ENCODE measurements at places on chromosomes 4 and X. TPM values are rescaled to one million over a fixed set of nuclear protein-coding genes. Genes with fewer than 3 reads are reported as not detected.
A peak's percentile ranks its signal among the peaks of the same experiment; 100 is the strongest.

- no peak for DNase-seq
These were observed 41.3 kb downstream of the BCOR start for GRCh38 chrX:40056420-40056819.

DNA sequence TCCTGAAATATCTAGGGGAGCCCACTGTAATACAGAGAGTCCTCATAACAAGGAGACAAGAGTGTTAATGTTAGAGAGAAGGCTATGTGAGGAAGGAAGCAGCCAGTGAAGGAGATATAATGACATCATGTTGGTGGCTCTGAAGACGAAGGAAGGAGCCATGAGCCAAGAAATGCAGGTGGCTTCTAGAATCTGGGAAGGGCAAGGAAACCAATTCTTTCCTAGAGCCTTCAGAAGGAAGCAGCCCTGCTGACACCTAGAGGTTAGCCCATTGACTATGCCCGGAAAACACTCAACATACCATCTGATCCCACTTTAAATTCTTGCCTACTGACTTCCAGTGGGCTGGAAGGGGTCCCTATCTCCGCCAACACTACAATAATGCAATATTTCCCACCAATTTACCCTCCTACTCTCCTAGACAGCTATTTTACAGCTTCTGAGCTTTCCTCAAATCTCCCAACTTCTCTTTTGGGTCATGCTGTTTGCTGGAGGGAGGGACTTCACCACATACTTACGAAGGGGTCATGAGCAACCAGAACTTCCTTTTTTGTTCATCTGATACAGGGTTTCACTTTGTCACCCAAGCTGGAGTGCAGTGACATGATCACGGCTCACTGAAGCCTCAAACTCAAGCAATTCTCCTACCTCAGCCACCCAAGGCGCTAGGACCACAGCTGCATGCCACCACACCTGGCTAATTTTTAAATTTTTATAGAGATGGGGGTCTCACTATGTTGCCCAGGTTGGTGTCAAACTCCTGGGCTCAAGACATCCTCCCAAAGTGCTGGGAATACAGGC is 25.2 kb upstream of the G3BP2 start:
- DNase-seq: no peak

DNA sequence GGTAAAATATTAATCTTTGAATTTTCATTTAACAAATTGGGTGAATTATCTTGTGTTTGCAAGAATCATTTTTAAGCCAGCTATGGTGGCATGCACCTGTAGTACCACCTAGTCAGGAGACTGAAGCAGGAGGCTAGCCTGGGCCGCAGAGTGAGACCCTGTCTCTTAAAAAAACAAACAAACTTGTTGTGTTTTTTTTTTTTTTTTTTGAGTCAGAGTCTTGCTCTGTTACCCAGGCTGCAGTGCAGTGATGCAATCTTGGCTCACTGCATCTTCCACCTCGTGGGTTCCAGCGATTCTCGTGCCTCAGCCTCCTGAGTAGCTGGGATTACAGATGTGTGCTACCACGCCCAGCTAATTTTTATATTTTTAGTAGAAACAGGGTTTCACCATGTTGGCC is 2.2 kb downstream of the TXLNG start:
- DNase-seq: no peak

DNA sequence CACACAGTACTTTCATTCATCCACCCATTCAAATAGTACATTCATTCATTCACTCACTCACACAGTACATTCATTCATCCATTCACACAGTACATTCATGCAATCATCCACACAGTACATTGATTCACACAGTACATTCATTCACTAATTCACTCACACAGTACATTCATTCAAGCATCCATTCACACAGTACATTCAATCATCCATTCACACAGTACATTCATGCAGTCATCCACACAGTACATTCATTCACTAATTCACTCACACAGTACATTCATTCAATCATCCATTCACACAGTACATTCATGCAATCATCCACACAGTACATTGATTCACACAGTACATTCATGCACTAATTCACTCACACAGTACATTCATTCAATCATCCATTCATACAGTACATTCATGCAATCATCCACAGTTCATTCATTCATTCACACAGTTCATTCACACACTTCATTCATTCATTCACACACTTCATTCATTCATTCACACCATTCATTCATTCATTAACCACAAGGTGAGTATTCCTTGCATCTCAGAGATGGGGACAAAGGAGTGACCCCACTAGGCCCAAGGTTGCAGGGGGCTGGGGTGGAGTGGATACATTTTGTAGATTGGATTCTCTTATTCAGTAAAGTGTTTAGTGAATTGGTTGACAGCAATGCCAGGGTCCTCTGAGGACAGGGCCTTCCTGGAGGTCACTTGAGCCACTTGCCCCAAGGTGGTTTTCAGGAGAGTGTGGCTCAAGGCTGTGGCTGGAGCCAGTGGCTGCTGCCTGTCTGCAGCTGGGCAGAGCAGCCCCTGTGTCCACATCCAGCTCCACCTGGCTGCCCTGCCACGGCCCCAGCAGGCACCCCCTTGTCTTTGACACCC is 4.3 kb upstream of the SPON2 start:
- no peak for DNase-seq

DNA sequence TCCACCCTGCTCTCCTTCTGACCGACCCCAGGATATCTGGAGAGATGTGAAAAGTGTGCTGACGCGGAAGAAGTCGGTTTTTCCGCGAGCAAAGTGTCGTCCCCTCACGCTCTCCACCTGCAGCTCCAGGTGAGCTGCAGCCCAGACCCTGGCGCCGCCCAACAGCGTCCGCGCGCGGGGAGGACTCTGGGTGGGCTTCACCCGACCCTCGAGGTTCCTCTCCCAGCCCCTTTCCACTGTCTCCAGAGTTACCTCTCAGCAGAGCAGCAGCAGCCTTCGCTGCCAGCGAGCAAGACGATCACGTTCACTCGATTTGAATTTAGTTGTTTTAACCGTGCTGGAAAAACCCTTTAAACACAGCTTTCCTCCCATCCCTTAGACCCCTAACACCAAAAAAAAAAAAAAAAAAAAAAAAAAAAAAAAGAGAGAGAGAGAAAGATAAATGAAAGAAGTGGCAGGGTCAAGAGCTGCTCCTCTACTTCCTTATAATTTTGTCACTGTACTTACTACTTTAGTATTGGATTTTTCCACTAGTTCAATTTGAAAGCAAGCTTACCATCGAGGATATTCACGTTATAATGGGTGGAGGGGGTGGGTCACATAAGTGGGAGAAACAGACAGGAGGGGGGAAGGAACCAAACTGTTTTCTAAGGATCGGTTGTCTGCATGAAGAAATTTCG is 758 bp upstream of the NR3C2 start:
- peak; percentile 26 for DNase-seq

- DNase-seq: no peak
These were observed 380.5 kb upstream of the RASGEF1B start for GRCh38 chr4:81852031-81852715.

DNA sequence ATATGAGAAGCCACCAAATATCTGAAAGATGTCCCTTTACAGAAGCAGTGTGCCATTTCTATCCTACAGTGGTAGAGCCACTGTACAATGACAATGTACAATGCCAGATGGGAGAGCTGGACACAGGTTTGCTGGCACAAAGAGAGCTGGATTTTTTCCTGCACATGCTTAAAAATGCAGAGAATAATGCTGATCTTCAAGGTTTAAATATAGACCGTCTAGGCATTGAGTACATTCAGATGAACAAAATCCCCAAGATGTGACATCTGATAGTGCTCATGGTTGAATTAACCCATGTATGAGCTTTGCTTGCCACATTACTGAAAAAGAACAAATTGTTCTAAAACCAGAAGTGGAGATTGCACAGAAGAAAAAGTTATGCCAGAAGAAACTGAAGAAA is 11.7 kb downstream of the ADGRL3 start:
- no peak for DNase-seq

Gene DUX4
- not detected for total RNA-seq

Gene GUF1
- total RNA-seq: 27.4 TPM

Gene IL13RA2
- 4.4 TPM for total RNA-seq

Gene NAT8L
- 0.46 TPM for total RNA-seq

Data from lung (tissue), 17 donors.